ENCODE measurements at places on chromosomes 2 and 18. TPM values are rescaled to one million over a fixed set of nuclear protein-coding genes. Genes with fewer than 3 reads are reported as not detected.

The STEAP3 gene
- 0.94 TPM for total RNA-seq

The SERPINB13 gene
- not detected for total RNA-seq

The KCNF1 gene
- total RNA-seq, result 4.3 TPM

The CYP27A1 gene
- total RNA-seq, result 12.1 TPM

The CXXC1 gene
- total RNA-seq, result 33.8 TPM

The CIB4 gene
- total RNA-seq, result 0.50 TPM

The INO80C gene
- 8.1 TPM for total RNA-seq

The TYMS gene
- 23.4 TPM for total RNA-seq

The C2orf15 gene
- total RNA-seq, result 2.8 TPM

The DNAH6 gene
- 7.8 TPM for total RNA-seq

The RAMP1 gene
- total RNA-seq, result 115 TPM

The ACKR3 gene
- 52.0 TPM for total RNA-seq

The C2orf66 gene
- total RNA-seq, result 0.28 TPM

The IL1RN gene
- total RNA-seq, result 1.8 TPM

The CFC1 gene
- total RNA-seq, result 4.5 TPM

The TSPYL6 gene
- total RNA-seq, result 0.17 TPM

The MPPE1 gene
- 30.2 TPM for total RNA-seq

The AUP1 gene
- total RNA-seq, result 99.0 TPM

The KIAA2012 gene
- total RNA-seq, result 1.2 TPM

The PNO1 gene
- 12.9 TPM for total RNA-seq

The FOXD4L1 gene
- 0.17 TPM for total RNA-seq

The TBR1 gene
- total RNA-seq, result 0.10 TPM

The MEP1B gene
- 0.20 TPM for total RNA-seq

The HJURP gene
- total RNA-seq, result 4.9 TPM

The ERICH2 gene
- total RNA-seq, result 3.9 TPM

The CYS1 gene
- total RNA-seq, result 2.2 TPM

The THSD7B gene
- total RNA-seq, result 10.8 TPM

The SIX2 gene
- total RNA-seq, result 5.5 TPM

The SERPINB12 gene
- not detected for total RNA-seq

The CNGA3 gene
- 4.9 TPM for total RNA-seq

The MLPH gene
- total RNA-seq, result 29.3 TPM

The OSBPL6 gene
- 18.8 TPM for total RNA-seq

The IL1A gene
- 0.55 TPM for total RNA-seq

The ACMSD gene
- total RNA-seq, result not detected

The CYP27C1 gene
- total RNA-seq, result 1.0 TPM

The PREPL gene
- 316 TPM for total RNA-seq

The NABP1 gene
- 7.7 TPM for total RNA-seq

The ANKRD30B gene
- 0.33 TPM for total RNA-seq

The DYTN gene
- total RNA-seq, result not detected

The PROKR1 gene
- 5.8 TPM for total RNA-seq

The FAM237A gene
- total RNA-seq, result not detected

The TMEM198 gene
- 5.3 TPM for total RNA-seq

The INHA gene
- total RNA-seq, result 1.4 TPM

Data from spinal cord (tissue), 10 donors.